Fibroblast of skin of right quadriceps (primary cell): ENCODE measurements at places on chromosomes 2 and 18.
A peak's percentile ranks its signal among the peaks of the same experiment; 100 is the strongest.

DNA sequence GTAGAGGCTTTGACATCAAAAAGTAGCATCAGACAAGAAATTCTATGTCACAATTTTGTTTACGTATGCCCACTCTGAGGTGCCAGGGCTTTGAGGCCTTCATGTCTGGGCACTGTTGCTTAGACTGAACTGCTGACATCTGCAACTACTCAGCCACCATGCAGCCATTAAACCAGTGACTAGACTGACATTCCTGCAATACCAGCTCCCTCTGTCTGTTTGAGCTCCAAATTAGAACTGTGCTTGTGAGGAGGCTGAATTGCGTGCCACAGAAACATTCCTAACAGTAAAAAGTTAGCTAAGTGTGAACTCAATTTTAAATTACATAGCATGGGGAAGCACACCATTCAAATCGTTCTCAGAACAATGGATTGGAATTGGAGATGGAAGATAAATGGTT is 163.2 kb downstream of the INSIG2 start:
- peak; percentile 88 for DNase-seq

DNA sequence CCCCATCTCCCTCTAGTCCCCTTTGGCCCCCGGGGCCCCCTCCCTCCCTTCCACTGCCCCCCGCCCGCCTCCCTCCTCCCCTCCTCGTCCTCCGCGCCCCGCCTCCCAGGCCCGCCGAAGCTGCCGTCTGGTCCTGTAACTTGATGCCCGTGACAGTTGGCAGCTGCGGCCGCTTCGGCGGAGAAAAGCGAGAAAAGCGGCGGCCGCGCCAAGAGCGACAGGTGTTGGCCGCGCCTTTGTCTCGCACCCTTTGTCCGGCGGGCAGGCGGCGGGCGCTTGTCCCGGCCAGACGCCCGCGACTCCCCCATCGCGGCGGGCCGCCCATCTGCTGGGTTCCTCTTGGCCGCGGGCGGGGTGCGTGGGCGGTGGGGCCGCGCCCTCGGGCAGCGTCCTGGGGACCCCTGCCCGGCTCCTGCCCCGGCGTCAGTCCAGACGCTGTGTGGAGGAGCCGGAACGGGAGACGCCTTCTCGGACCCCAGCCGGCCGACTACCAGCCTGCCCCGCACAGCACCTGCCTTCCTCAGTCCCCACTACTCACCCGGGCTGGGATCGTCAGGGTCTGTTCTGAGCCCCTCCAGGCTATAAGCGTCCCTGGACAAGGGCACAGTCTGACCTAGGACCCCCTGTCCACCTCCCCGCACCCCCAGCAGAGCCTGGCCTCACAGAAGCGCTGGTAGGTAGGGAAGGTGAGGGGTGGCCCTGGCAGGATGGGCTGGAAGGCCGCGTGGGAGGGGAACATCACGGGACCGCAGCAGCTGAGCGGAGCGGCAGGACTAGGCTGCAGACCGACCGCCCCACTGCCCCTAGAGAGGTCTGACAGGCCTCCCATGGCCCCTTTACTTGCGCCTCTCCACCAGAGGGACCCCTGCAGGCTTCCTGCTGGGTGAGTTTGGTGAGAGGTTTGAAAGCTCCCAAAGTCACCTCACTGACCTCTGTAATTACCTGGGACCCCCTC is 1.2 kb upstream of the HES6 start:
- DNase-seq, result no peak

DNA sequence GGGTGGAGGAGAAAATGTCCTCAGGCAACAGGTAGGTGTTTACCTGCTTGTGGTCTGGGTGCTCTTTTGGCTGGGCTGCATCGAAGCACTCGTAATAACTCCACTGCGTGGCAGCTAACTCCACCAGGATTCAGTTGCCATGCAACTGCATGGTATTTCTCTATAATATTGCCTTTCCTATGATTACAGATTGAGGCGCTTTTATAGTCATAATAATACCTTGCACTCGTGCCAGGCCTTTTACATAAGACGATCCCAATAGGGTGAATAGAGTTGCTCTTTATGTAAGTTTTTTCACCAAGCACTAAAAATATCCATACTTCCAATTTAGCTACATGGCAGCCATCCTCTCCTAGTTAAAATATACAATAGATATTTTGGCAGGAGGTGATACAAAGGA is 19.7 kb upstream of the NYAP2 start:
- no peak for DNase-seq

DNA sequence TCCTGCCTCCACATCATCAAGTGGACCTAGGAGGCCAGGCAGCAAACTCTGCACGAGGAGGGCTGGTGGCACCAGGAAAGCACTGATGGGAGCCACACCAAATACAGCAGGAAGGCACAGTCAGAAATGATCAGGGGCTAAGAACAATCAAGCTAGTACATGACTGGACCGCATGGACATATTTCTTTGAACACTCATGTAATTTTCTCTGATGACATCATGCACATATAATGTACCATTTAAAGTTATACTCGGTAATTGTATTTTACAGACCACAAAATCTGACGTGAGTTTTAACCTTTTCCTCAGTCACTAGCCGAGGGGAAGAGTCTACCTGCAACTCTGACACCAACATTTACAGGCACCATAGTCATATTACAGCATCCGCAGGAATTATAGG is 76.7 kb downstream of the XDH start:
- DNase-seq, result peak; percentile 92

- DNase-seq, result no peak
Measured at GRCh38 chr18:9032519-9032918, 70.0 kb upstream of the NDUFV2 start.

DNA sequence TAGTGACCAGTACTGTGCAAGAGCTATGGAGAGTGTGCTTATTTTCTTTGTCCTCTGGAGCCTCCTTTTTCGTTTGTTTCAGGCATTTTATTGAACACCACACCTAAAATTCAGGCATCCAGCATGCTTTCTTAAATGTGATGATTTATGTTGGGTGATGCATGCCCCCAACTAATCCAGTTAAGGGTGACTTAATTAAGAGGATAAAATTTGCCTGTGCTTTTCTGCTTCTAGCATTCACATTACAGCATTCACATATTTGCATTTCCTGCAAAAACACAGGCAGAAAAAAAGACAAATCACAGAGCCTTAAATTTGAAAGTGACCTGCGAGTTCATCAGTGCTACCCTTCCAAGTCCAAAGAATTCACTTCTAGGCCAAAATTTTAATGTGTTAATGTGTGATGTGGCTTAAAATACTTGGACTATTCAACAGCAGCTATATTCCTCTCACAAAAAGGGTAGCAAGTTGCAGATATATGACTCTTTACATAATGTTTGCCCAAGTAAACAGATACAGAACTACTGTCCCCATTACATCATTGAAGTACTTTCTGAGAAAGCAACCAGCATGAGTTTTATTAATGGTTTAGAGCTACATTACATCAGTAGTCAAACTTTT is 286.5 kb downstream of the THSD7B start:
- no peak for DNase-seq

GRCh38 chr2:23480957-23481797 is 96.2 kb downstream of the KLHL29 start:
- DNase-seq, result peak; percentile 91

- no peak for DNase-seq
Measured at GRCh38 chr2:54063967-54064535, 51.4 kb upstream of the ACYP2 start.

DNA sequence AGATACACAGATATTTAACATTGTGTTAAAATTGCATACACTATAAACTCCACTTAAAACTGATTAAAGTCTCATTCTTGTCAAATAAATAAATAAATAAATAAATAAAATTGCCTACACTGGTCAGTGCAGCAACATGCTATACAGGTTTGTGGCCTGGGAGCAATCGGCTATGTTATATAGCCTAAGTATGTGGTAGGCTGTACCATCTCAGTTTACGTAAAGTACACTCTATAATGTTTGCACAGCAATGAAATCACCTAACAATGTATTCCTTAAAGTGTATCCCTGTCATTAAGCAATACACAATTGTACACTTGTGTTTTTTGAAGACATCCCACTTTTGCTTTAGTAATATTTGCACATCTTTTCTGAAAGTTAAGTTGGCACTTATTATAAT is 337.7 kb upstream of the SETBP1 start:
- DNase-seq, result no peak

GRCh38 chr2:201157694-201158093 is 25.2 kb upstream of the CASP10 start:
- no peak for DNase-seq

- DNase-seq, result no peak
Measured at GRCh38 chr18:78319264-78319663, 660.4 kb upstream of the SALL3 start.

GRCh38 chr2:201432038-201432620 is 19.1 kb downstream of the TRAK2 start:
- DNase-seq, result peak; percentile 76

- no peak for DNase-seq
Measured at GRCh38 chr18:66346833-66347588, 256.9 kb downstream of the CDH19 start.

GRCh38 chr2:11659851-11660250 is 10.1 kb downstream of the NTSR2 start:
- DNase-seq, result no peak

GRCh38 chr2:22282220-22282619 is 1102.8 kb upstream of the KLHL29 start:
- DNase-seq, result peak; percentile 25

- DNase-seq, result no peak
Measured at GRCh38 chr2:97737421-97738178, 24.2 kb downstream of the ZAP70 start.

DNA sequence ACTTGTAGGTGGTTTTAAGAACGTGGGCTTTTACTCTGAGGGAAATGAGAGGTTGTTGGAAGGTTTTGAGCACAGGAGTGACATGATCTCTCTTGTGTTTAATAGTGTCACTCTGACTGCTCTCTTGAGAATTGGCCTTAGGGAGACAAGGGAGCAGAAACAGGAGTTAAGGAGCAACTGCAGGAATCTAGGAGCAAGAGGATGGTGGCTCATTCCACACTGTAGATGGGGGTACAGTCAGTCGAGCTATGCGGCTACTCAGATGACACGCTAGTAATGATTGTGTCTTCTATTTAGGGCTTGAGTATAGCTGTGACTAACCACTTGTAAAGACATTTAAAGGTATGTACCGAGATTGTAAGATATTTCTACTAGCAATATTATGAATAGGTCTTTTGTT is 87.4 kb downstream of the RPRM start:
- no peak for DNase-seq

DNA sequence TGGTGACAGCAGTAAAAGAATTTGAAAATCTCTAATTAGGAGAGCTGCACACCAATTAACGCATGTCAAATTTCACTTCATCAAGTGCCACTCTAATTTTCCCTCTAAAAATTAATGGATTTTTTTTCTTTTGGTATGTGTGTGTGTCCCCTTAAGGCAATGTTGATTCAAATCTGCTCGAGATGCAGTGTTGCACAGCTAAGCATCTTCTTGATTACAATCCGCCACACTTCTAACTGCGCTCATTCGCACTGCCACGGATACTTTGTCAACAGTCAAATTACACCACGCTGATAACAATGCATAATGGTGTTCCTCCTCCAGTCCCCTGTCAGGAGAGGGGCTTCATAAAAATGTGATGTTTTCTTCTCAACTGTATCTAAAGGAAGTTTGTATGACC is 261.4 kb downstream of the MEIS1 start:
- no peak for DNase-seq

GRCh38 chr2:98896944-98897343 is 39.1 kb downstream of the CRACDL start:
- no peak for DNase-seq

DNA sequence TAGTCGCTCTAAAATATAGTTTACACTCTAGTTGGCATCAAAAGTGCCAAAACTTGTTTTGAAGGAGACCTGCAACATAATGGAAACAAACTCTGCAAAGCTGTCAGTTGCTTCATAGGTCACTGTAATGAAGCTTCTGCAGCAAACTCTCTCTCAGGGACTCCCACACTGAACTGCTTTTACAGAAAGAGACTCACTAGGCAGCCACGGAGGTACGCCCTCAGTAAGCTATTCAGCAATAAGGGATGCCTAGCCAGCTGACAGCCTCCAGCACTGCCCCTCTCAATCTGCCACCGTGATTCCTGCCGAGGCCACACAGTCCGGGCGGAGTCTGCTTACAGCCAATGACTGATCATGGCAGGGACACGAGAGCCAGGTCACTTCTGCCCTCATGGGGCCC is 51.1 kb downstream of the COLEC12 start:
- no peak for DNase-seq

- DNase-seq, result no peak
Measured at GRCh38 chr18:6781142-6781714, 51.7 kb downstream of the ARHGAP28 start.

GRCh38 chr2:152694161-152694661 is 23.1 kb downstream of the PRPF40A start:
- peak; percentile 64 for DNase-seq

GRCh38 chr2:42562474-42563144 is 5.8 kb upstream of the MTA3 start:
- no peak for DNase-seq

DNA sequence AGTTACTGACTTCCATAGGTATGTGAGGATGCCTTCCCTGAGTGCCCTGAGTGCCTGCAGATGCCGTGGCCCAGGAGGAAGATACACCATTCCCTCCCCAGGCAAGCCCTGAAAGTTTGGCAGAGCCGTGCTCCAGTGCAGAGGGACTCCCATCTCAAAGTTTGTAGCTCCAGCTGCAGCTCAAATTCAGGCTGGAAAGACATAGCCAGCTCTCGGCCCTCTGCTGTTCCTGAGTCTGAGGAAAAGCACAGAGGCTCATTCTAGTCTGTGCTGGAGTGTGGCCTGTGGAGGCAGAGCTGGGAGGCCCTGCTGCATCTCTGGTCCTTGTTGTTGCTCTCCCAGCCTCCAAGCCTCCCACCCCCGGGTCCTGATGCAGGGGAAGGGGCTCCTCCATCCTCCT is 15.9 kb upstream of the TPO start:
- no peak for DNase-seq

DNA sequence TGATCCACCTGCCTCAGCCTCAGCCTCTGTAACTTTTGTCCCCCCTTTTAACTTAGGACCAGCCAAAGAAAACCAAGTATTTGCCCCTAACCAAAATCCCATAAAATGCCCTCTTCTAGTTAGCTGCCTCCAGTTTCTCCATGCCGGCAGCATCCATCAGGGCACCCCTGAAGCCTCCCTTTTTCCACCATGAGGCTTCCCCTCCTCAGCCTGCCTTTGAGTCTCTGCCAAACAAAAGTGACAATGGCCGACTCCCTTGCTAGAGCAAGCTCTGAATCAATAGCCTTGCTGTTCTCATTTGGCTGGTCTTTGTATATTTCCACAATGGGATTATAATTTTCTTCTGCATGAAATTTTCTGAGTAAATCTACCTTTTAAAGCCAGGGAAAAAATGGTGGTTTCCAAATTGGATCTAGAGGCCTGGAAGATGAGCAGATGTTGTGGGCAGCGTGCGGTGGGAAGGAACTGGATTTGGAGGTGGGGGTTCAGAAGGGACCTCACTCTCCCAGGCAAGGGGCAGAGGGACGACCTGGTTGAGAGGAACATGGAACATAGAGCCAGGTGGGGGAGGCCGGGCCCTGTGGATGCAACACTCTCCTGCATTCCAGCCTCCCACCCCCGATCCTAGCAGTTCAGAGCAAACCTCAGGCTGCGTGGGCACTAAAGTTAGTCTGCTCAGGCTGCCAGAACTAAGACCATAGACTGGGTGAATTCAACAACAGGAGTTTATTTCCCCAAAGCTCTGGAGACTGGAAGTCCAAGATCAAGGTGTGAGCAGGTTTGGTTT is 80.6 kb downstream of the HS6ST1 start:
- no peak for DNase-seq

- no peak for DNase-seq
Measured at GRCh38 chr2:74198023-74198460, 373 bp upstream of the MTHFD2 start.
